NB4 (cell line): ENCODE measurements at places on chromosomes 2 and 18.
A peak's percentile ranks its signal among the peaks of the same experiment; 100 is the strongest.

- DNase-seq: no peak
Observed at GRCh38 chr2:31086590-31086989, 51.6 kb downstream of the GALNT14 start.

- peak; percentile 8 for DNase-seq
Observed at GRCh38 chr2:59462422-59463197, 1090.8 kb downstream of the BCL11A start.

DNA sequence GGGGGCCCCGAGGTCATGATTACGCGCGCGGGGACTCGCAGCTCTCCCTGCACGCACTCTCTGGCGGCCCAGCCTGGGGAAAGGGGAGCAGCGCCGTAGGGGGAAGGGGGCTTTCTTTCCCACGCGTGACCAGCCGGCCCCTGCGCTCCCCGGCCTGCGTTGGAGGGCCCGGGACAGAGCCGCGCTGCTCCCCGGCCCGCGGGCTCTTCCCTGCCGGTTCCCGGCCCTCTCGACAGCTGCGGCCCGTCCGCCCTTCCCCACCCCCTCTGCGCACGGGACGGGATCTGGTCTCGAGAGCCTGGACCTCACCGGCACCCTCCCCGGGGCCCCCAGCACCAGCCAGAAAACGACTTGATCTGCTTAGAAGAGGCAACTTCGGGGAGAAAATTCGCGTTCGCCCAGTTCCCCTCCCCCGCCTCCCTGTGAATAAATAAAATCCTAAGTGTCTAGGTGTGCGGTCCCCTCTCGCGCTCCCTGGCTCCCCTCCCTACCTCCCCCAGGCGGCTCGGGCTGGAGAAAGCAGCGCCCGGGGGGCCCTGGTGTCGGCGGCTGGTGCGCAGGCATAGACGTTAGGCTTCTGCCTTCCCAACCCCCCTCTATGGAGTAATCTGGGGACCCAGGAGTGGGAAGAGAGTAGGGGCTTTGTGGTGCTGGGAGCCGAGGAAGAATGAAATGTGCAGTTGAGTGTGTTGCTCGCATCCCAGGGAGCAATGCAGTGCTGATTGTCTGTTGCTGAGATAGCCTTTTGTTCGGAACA, 803 bp upstream of the FIGN start:
- no peak for DNase-seq

DNA sequence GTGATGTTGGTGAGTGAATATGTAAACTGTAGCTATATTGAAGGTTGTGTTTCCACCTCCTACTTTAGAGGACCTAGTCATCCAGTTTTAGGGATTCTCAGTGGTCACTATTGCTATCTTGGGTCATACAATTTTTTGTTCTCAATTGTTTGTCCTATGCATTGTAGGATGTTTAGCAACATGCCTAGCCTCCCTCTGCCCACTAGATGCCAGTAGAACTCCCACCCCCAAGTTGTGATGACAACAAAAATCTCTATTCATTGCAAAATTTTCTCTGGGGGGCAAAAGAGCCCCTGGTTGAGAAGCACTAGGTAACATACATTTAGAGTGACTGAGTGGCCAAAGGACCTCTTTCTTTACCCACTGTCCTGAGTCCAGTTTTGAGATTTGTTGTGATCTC, 87.3 kb downstream of the LRRTM4 start:
- no peak for DNase-seq

DNA sequence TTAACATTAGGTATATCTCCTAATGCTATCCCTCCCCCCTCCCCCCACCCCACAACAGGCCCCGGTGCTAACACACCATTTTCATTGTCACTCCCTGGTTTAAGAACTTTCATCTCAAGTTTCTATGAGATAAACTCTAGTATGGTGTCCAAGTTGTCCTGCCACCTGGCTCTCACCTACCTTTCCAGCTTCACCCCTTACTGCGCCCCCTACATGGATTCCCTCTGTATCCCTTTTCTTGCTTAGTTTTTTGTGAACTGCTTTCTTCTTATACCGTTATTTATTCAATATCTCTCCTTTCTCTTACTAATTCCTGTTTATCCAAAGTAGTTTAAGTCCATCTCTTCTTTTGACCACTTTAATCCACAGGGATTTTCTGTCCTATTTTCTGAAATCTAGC, 15.2 kb downstream of the EML4 start:
- no peak for DNase-seq

DNA sequence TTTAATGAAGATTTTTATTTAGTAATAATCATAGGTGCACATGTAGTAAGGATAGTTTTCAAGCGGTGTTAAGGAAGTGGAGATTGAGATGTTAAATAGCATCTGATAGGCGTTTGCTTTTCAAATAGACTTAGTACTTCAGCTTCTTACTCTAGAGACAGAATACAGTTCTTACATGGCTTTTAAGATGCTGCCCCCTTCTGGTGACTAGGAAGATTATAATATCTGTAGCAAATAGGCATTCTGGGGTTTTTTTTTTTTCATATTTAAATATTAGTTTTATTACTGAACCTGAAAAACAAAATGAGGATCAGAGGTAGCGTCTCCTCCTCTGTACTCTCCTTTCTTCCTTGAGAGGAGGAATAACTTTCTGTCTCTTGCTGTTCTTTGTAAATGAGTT, 100.2 kb downstream of the AGAP1 start:
- DNase-seq: peak; percentile 81

DNA sequence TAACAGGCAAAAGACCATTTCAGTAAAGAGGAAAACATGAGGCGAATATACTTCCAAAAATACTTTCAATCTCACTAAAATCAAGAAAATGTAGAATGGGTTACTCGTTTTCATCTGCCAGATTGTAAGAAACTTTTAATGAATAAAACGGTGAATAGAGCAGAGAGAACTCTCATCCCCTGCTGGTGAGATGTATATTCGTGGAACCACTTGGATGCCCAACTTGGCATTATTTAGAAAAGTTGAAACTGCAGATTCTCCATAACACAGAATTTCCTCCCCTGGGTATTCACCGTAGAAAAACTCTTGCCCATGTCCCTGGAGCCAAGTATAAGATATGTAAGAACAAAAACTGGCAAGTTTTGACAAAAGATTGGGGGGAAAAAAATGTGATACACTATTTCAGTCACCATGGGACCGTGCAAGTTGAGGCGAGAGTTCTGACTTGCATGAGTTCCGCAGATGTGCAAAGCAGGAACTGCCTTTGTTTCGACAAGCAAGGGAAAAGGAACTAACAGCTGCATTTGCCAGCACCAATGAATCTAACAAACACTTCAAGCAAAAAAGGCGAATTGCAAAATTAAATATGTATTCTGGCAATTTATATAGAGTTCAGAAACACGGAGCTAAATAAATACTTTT, 14.8 kb downstream of the TIMM21 start:
- no peak for DNase-seq

DNA sequence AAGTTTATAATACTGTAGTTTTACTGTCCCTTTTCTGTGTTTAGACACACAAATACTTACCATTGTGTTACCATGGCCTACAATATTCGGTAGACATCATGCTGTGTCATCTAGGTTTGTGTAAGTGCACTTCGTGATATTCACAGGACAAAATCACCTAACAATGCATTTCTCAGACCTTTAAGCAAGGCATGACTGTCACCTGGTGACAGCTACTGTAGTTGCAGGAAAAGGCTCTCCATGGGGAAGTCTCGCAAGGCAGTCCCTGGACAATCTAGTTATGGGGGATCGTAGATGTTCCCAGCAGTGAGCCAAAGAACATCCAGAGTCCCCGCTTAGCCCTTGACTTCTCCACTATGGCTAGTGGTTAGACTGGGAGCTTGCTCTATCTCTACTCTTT, 73.1 kb downstream of the EIF2AK3 start:
- peak; percentile 8 for DNase-seq

DNA sequence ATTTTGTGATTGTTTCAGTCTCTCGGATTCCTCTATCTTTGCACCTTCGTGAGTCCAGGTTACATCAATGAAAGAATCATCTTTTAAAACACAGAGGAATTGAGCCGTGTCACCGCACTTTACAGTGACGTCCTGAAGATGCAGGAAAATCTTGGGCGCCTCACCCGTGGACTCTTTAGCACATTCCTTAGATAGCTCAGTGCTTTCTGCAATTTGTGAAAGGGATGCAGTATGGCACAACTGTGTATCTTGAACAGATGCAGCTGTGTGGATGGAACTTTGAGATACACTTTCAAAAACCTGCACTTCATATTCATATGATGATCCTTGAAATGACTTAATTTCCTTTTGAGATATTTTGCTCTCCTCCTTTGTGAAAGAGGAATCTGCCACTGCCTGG, 50.9 kb downstream of the TTN start:
- no peak for DNase-seq

GRCh38 chr2:159349674-159350299, 63.3 kb upstream of the WDSUB1 start:
- DNase-seq: no peak

DNA sequence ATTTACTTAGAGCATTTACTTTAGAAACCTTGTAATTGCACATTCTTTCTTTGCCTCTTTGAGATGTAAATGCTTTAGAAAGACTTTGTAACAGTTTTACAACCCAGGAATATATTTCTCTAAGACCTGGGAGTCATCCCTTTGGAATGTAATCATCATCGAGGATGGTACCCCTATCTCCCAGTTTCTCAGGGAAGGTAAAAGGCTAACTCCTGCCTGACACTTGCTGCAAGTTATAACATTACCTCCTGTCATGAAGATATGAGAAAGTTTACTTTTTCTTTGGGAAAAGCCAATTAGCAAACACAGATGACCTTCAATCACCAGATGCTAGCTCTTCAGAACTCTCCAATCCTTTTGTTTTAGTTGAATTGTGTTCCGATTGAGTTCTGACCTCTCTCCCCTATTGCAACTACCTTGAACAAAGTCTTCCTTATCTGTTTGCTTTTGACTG, 420.3 kb upstream of the FSIP2 start:
- no peak for DNase-seq

DNA sequence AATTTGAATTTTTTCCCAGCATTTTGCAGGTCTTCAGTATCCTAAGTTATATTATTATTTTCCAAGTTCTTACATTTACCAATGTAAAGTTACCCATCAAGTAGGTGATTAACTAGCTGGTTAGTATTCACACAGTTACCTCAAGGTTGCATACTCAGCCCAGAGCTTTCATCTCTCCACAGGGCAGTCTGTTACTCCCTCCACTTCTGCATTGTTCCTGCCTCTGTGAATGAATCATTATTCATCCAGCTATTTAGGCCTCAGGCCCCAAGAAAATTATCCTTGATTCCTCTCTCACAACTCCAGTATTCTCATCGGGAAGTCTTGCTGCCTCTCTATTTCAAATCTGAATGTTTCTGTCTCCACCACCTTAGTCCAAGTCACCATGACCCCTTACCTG, 92.2 kb downstream of the SMC6 start:
- no peak for DNase-seq

DNA sequence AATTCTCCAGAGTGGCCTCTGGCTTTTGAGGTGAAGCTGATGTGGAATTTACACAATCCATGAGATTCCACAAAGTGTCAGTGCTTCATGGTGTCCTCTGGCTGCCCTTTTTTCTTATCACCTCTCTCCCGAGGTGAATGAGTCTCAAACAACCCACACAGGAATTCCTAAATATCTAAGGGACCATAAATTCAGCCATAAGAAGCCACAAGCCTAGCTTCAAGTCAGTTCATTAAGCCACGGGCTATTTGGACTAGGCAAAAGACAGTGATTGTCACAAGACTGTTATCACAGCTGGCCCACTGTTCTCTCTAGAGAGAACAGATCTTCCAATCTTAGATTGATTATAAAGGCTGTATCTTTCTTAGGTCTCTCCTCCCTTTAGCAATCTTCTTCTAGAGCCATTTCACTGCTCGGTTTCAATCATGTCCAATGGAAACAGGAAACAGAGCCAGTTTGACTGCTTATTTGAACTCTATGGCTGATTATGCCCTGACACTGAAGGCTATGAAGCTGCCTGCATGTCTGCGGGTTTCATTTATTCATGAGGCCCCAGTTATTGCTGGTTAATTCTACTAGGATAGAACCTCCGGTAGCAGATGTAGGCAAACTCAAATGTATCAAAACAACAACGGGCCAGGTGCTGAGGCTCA, 4.1 kb downstream of the NEMP2 start:
- peak; percentile 11 for DNase-seq

- peak; percentile 20 for DNase-seq
Observed at GRCh38 chr2:105865222-105865913, 120.7 kb downstream of the NCK2 start.

DNA sequence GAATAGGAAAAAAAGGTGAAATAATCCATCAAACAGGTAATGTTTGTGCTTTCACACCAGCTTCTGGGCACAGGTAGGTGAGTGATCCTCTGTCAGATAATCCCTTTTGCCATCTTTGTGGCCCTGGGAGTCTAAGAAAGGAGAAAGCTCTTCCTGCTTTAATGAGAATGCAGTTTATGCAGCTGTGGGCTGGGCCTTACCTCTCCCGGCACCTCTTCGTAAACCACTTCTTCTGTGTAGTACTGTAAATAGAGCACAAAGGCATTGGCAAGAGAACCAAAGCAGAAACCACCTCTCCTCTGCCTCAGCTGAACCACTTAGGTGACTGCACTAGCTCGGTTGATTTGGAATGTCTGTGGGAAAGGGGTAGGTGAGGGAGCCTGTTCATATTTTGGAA, 4.9 kb downstream of the NEB start:
- DNase-seq: no peak

- peak; percentile 79 for DNase-seq
Observed at GRCh38 chr18:74994502-74995418, 214.2 kb downstream of the PTGR3 start.

GRCh38 chr18:69948919-69949537, 1.4 kb upstream of the CD226 start:
- peak; percentile 24 for DNase-seq
